ENCODE measurements at places on chromosomes 6 and 20.

GRCh38 chr20:58714923-58715351, 22.3 kb downstream of the NPEPL1 start:
- no peak for DNase-seq

- DNase-seq, result peak; percentile 75
Measured at GRCh38 chr6:167153521-167153959, 4.2 kb downstream of the GPR31 start.

DNA sequence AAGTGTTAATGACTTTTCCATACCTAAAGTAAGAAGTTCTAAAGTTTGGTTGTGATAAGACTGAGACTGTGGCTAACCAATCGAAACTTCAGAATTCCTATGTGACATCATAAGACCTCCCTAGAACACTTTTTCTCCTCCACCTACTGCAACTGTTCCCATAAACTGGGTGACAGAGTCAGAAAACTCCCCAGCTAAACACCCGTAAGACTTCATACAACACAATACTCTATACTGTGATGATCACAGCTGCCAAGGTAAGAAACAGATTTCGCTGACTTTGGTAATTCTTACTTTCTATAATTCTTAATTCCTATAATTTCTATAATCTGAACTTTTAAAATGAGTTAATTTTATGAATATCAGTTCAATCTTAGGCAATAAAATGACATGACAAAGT, at the start of gene PLN:
Gene PLN, plus strand, starts transcription at position 161 of the 400 bp plus-strand sequence. CDS start 10,626 bp downstream, outside the sequence.
- no peak for DNase-seq

GRCh38 chr20:61682996-61683681, 382.5 kb downstream of the TAF4 start:
- peak; percentile 6 for DNase-seq

DNA sequence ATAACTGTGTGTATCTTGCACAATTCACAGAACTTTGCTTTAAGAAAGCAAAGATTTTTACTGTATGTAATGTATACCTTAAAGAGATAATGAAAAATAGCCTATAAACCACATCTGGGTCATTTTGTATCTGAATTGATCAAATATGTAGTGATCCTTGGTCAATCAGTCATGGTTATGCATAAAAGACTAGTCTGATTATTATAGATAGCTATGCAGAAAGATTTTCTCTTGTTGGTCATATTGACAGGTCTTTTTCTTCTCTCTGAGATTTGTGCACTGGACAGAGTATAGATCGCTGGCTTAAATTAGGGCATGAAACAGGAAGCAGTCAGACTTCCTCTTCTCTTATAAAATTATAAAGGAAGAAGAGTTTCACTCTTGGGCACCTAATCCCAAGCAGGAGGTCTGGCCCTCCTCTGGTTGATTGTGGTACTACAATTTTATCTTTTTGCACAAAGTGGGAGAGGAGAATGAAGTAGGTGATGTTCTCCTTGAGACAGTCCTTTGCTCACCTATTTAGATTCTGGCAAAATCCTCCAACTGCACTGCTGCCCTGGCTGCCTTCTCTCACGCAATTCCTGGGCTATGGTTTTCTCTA, 380.9 kb upstream of the RGS17 start:
- DNase-seq, result peak; percentile 14

DNA sequence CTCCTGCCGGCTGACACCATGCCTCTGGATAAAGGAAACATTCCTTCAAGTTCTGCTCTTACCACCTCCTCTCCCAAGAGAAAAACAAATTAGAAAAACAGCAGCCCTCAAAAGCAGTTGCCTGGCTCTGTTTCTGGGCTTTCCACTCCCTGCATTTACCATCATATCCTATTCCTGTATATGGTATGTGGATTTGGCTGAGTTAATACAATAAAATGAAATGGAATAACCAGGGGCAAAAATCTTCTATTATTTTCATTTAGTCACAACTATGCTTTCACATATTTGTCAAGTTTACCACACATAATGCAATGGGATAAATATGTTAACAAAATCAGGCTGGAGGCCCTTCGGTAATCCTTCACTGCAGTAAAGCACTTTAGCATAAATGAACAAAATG, 34.3 kb downstream of the COL12A1 start:
- no peak for DNase-seq

- peak; percentile 62 for DNase-seq
Measured at GRCh38 chr6:144285798-144286502, 815 bp downstream of the UTRN start.

DNA sequence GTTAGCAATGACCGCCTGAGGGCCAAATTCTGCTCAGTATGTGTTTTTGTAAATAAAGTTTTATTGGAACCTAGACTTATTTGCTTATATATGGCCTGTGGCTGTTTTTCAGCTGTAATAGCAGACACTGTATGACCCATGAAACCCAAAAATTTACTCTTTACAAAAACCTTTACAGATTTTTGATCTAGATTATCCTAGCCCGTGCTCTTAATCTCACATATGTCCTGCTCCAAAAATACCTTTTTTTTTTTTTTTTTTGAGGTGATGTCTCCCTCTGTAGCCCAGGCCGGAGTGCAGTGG, 148.0 kb upstream of the ZNF217 start:
- no peak for DNase-seq

GRCh38 chr6:63553900-63554299, 18.4 kb upstream of the LOC128125822 start:
- DNase-seq, result no peak

DNA sequence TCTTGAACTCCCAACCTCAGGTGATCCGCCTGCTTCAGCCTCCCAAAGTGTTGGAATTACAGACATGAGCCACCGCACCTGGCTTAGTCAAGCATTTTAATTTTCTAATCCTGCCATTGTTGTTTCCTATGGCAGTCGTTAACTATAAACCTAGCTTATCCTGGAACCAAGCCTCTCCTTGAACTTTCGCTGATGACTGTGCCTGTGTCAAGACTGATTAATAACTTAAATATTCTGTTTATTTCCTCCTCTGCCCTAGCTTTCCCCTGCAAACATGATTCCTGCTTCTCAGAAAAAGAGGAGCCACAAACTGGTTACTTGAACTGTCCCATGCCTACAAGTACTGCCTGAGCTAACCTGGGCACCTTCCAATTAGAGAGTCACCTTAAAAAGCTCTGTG, 1.5 kb downstream of the VNN1 start:
- peak; percentile 37 for DNase-seq

DNA sequence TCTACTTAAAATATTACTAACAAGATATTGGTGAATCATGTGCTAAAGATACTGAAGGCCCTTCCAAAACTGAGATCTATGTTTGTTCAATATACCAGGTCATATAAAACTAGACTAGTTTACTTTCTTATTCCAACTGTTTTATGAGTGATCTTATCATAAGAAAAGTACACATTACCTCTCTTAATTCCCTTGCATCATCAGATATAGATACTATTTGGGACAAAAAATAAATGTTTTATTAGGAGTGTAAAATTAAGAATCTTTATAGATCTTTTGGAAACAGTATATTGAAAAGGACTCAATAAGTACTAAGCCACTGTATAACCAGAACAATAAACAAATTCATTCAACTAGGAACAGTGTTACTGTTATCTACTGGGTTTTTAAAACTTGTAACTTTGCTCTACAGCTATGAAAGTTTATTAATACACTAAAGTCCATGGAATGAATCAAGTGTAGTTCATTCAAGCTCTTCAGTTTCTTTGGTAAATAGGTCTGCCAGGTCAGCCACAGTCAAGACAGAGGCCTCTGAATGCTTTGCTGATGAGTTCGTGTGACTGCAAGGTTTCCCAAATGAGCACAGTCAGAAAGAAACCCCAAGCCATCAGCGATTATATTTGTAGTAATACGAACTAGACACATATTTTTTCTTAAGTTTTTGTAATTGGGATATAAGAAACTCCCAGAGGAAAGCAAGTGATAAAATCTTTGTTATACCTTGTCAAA, 71.8 kb upstream of the FBXO30 start:
- DNase-seq, result peak; percentile 75

- DNase-seq, result no peak
Measured at GRCh38 chr6:132494954-132495353, 18.0 kb downstream of the STX7 start.

DNA sequence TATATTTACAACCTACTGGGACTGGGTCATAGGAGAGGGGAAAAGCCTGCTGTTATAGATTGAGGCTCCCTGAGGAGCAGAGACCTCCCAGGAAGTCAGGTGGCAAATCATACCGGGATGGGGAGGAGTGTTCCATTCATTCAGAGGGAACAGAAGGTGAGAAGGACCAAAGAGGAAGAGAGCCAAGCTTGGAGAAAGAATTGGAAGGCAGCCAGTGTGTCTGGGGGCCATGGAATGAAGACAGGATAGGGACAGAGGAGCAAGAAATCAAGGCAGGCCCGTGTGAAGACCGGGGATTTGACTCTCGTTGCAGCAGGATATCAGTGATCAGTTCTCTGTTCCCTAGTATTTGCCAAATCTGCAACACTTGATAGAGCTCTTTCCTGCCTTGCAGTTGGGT, 5.7 kb upstream of the ZNF217 start:
- no peak for DNase-seq

DNA sequence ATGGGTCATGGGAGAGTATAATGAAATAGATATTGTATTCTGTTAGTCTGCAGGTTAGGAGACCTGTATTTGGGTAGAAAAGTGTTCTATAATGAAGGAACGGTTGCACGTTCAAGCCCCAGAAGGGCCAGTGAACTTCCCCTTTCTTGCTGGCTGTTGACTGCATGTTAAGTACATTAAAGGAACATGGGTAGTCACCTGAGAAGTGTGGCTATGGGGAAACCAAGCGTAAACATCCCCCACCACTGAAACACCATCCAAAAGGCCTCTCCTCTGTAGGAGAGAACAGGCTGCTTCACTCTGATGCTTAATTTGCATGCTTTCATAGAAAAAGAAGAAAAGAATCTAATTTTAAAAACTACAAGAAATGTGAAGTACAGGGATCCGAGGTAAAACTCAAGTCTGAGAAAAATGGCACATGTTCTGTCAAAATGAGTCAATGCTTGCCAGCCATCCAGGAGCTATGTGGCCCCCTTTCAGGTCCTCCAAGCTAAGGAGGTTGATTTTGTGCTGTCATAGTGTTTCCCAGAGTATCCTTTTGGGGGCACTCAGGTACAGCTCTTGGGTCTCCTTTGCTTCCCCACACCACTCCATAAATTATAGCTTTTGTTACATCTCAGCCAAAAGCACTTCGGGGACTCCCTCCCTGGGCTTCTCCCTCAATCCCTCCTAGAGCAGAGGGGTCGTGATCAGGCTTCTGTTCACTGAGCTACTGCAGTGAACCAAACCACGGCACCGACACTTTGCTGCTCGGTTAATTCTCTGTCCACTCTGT, 283.7 kb upstream of the AGPAT4 start:
- no peak for DNase-seq

DNA sequence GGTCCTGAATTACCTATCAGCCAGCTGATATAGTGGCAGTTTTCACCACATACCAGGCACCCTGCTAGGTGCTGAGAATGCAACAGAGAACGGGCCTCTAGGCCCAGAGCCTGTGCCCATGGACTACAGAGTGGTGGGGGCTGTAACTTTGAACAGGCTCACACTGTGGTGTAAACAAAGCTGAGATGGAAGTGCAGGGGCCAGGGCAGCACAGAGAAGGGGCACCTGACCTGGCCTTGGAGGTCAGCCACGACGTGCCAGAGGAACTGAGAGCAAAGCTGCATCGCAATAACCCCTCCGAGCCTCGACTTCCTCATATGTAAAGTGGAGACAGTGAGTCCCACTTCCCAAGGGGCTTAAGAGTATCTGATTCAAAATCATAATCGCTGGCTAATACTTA, 105.8 kb downstream of the MAFB start:
- DNase-seq, result no peak

GRCh38 chr6:53378208-53378607, 29.5 kb upstream of the ELOVL5 start:
- DNase-seq, result no peak

DNA sequence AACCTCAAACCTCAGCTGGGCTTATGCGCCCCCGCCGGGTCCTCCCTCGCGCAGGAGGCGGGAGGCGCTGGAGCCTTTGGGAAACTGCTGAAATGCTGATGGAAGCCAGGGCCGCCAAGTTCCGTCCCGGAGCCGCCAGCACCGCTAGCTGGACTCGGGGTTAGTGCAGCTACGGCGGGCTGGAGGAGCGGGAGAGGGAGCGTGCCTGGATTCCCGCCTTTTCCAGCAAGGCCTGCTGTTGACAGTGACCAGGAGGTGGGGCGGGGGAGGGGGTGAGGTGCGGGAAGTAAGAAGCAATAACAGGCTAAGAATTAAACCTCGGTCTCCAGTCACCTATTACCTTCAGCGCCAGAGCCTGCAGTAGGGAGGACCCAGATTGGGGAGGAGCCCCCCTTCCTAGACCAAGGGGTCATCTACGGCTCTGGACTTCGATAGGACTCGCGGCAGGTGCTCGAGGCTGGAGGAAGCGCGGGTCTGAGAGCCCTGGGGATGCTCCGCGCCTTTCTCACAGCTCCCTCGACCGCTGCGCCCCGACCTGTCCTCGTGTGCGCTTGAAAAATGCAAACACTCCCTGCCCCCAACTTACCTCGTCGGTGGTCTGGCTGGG, 20.5 kb downstream of the COL9A1 start:
- DNase-seq, result no peak

DNA sequence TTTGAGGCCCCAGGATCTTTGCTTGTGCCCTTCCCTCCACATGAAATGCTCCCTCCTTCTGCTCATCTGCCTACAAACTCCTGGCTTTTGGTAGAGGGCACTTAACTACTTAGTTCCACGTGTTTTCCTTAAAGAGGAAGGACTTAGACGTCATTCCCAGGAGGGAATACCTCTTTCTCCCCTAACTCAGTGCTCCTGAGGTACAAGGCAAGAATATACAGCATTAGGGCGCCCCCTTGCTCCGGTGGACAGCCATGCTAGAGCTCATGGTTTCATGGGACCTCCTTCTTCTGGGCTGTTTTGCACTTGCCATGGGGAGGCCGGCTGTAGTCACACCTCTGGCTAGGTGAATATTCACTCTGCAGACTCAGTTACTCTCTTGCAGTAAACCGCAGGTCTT, 93.8 kb upstream of the LY86 start:
- DNase-seq, result no peak

- no peak for DNase-seq
Measured at GRCh38 chr6:4128748-4129147, 6.6 kb downstream of the ECI2 start.

DNA sequence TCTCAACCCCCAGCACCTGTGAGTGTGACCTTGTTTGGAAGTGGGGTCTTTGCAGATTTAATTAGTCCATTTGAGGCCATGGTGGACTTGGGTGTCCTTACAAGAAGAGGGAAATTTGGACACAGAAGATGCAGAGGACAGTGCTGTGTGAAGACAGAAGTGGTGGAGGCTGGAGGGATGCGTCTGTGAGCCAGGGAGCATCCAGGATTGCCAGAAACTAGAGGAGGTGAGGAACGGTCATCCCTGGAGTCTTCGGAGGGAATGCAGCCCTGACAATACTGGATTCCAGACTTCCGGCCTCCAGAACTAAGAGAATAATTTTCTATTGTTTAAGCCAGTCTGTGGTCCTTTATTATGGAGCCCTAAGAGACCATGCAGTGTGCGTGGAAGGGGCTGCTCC, 22.9 kb upstream of the NPBWR2 start:
- no peak for DNase-seq

DNA sequence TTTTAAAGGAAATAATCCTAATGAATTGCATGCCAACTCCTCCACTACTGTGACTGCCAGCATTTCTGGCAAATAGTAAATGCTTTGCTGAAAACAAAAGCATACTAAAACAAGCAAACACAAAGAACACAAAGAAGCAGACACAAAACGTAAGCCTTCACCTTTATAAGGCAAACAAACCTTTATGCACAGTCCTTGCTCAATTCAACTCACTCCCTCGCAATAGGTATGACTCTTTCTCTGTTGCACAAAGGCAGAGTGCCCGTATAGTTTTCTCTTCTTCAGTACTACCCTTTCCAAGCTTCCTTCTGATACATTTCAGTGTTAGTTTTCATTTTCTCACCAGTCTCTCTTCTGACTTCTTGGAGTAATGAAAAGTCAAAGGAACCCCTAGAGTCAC, 63.9 kb downstream of the PDE10A start:
- no peak for DNase-seq

GRCh38 chr6:119742188-119742803, 392.7 kb upstream of the MAN1A1 start:
- peak; percentile 27 for DNase-seq
